Endothelial cell (in vitro differentiated cells): ENCODE measurements at places on chromosomes 4 and X. TPM values are rescaled to one million over a fixed set of nuclear protein-coding genes. Genes with fewer than 3 reads are reported as not detected.

Gene HS3ST1
- total RNA-seq, result 0.44 TPM

DNA sequence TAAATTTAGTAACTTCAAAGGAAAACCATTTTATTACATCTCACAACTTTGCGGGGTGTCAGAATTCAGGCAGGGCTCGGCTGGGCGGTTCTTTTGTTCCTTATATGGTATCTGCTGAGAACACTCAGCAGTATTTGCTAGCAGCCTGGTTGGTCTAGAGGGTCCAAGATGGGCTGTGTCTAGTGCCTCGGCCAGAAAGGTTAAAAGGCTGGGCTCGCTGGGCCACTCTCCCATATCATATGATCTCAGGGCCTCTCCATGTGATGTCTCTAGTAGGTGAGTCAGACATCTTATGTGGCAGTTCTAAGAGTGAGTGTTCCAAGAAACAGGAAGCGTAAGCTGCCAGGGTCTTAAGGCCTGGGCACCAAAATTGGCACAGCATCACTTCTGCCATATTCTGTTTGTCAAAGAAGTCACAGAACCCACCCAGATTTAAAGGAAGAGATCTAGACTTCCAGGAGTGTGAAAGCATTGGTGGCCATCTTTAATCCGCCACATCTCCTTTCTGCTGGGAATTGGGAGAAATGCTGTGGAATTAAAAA lies 100.9 kb upstream of the ATP6AP2 start:
- H3K4me1 ChIP-seq, result peaks cover 9% of the 10 kb centered on the region
- H3K4me3 ChIP-seq, result no peak overlapping the region
- H3K36me3 ChIP-seq, result no peaks in the 10 kb centered on the region
- DNase-seq, result no peak

DNA sequence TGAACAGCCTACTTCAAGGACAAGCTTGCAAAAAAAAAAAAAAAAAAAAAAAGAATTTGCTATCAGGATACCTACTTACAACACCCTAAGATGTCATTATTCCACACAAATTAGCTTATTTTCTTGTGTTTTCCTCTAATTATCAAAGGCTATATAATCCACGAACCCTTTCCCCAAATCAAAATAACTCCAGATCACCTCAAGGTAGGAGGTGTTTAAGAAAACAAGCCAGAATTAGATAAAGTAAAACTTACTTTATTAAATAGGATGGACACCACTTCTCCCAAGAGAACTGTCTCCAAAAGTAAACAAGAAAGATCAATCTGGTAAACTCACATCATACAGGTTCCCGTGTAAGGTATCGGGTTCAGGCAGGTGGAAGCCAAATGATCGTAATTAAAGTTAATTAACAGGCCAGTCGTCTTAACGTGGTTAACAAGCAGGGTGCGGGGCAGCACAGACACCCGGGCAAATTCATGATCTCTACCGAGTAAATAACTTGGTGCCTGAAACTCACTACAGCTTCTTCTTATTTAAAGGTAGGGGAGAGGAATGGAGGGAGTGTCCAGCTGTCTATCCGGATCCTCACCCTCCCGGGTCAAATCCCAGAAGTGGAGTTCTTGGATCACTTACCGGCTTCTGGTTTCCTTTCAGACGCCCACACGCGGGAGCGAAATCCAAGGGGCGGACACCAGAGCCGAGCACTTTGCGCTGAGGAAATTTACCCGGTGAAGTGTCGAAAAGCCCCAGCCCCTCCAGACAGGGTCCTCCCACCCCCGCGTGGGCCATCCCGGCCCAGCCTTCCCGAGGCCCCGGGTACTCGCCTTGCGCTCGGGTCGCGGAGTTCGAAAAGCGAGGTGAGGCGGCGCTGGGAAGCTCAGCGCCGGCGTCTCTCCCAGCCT lies 708 bp downstream of the ARAP2 start:
- no peaks in the 10 kb centered on the region for H3K36me3 ChIP-seq
- peak overlapping the region; percentile 72 for H3K27ac ChIP-seq
- DNase-seq, result peak; percentile 58
- H3K27me3 ChIP-seq, result peaks cover 8% of the 10 kb centered on the region

GRCh38 chr4:77538144-77538543 lies 67.5 kb upstream of the CXCL13 start:
- DNase-seq, result no peak
- H3K4me3 ChIP-seq, result no peak overlapping the region
- no peaks in the 10 kb centered on the region for H3K4me1 ChIP-seq
- peaks cover 4% of the 10 kb centered on the region for H3K36me3 ChIP-seq

GRCh38 chr4:100907465-100908454 lies 389.9 kb upstream of the EMCN start:
- no peak overlapping the region for H3K4me3 ChIP-seq
- peak overlapping the region; percentile 91 for H3K27ac ChIP-seq
- peaks cover 2% of the 10 kb centered on the region for H3K27me3 ChIP-seq
- H3K36me3 ChIP-seq, result no peaks in the 10 kb centered on the region
- H3K4me1 ChIP-seq, result peaks cover 4% of the 10 kb centered on the region
- peak; percentile 7 for DNase-seq

GRCh38 chr4:176441594-176441993 lies 121.8 kb downstream of the SPCS3 start:
- peaks cover 13% of the 10 kb centered on the region for H3K4me1 ChIP-seq
- DNase-seq, result no peak
- H3K4me3 ChIP-seq, result no peak overlapping the region
- no peaks in the 10 kb centered on the region for H3K36me3 ChIP-seq
- H3K27ac ChIP-seq, result no peak overlapping the region
- no peaks in the 10 kb centered on the region for H3K27me3 ChIP-seq

DNA sequence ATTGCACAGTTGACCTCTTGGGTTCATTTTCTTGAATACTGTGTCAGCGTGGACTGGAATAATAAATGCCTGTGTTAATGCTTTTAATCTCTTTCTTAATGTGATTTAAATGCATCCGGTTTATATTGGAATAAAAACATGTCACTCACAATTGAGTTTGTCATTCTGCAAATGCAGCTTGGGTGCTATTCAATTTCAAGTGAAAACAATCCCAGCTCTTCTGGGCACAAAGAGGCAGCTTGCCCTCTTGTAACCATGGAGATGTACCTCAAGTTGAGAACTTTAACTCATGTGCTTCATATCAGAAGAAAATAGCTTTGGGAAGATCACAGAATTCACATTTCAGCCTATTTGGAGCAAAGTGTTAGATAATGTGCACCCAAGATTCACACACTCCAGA lies 355.7 kb upstream of the GNPDA2 start:
- no peaks in the 10 kb centered on the region for H3K4me1 ChIP-seq
- DNase-seq, result no peak
- no peaks in the 10 kb centered on the region for H3K27me3 ChIP-seq
- H3K4me3 ChIP-seq, result no peak overlapping the region
- no peaks in the 10 kb centered on the region for H3K36me3 ChIP-seq
